ENCODE measurements at places on chromosomes 12 and 14.

DNA sequence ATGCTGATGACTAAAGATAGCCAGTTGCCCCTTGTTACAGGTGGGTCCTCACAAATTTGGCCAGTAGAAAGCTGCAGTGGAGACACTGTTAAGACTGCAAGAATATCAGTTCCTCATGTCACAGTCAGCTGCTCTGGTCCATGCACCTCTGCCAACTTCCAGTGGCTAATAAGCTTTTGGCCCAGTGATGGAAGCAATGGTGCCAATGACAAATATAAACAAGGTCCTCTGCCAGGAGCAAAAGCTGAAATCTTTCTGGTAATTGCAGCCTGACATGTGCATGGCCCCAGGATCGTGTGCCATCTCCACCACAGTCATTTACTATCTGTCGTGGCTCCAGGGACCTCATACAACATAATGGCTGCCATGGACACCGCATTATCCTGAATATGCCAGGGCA is 85.4 kb upstream of the TMEM260 start:
- DNase-seq = no peak

- DNase-seq = no peak
Measured at GRCh38 chr12:3523058-3523457, 32.1 kb downstream of the PRMT8 start.

GRCh38 chr12:112294793-112295192 is 87.4 kb downstream of the HECTD4 start:
- no peak for DNase-seq

DNA sequence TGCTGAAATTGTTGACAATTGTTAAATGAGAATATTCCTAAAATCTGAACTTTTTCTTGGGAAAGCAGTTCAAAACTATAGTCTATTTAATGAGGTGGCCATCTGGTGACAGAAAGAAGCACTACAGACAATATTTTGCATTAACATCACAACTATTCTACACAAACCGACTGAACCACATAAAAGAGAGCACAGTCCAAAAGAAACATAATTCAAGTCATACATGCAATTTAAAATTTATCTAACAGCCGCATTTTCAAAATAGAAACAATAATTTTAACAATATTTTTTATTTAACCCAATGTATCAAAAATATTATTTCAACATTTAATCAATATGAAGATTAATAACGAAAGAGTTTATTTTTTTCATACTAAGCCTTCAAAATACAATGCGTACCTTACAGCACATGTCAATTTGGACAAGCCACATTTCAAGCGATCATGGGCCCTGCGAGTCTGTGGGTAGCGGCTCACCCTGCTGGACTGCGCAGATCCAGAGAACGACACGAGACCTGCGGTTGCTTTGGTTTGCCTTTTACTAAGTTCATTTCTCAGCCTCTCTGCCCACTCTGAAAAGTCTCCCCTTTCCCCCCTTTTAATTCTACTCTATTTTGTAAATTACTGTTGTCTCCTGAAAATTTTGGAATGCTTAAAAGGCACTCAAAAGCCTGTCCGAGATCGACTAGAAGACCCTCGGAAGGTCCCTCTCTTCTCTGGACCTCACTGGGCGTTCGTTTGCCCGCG is 947 bp upstream of the LRRC9 start:
- no peak for DNase-seq

GRCh38 chr14:65257425-65257824 is 155.1 kb upstream of the FUT8 start:
- DNase-seq = no peak

All from esophagus squamous epithelium (tissue), 5 donors.